ENCODE measurements at places on chromosomes 3 and 15.

DNA sequence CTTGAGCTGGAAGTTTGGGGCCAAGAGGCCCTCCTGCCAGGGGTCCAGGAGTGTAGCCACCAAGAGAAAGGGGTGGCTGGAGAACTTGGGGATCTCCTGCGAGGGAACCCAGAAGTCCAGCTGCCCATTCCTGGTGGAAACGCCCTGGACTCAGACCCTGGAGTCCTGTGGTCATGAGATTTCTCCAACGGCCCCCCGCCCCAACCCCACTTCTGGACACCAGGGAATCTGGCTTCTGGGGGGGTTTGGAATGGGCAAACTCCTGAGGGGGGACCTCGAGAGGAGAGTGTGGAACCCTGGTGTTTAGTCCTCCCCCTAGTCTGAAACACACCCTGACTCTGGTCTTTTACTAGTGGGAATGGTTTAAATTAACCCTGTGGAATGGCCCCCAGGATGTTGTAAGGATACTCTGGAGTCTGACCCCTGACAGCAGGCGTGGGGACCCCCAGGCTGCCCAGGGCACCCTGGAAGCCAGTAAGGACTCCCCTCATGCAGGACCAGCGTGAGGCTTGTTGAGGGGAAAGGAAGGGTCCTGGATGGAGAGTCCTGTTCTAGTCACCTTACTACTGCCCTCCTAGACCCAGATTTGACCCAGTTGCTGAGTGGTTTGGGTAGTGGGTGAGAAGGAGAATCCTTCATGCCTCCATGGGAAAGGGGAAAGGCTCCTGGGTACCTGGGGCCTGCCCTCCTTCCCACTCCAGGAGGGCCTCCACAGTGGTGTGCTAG is 540 bp downstream of the KLHDC8B start:
- no peak for DNase-seq

GRCh38 chr15:90388462-90389380 is 679 bp downstream of the IQGAP1 start:
- DNase-seq = peak; percentile 86

DNA sequence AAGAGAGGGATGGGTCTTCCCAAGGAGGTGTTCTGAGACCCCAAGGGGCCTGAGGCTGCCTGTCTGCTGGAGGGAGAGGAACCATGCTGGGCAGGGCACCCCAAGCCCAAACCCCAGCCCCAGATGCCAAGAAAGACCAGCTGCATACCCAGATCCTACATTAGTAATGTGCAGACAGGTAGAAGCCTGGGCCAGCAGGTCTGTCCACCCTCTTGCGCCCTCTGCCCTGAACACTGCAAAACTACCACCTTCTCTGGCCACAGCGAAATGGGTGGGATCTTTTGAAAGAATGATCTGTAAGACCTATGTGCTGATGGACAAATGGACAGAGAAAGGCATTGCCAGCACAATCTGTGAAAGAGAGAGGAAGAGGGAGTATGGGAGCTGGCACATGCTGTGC is 283.2 kb downstream of the EPHB1 start:
- DNase-seq = no peak

DNA sequence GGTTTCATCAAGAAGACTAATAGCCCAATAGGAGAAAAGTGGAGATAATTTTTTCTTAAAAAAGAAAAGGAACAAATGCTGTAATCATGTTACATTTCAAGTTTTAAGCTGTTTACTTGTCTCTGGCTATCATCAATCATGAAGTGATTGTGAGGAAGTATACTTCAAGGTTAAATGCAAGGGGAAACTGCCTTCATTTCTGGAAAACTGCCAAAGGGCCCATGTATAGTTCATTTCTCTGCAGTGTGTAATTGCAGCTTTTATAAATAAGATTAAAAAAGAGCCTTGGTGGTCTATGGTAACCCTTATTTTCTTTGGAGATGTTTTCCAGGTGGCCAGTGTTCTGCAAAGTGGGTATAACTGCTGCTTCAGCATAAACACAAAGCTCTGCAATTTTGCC is 101.9 kb downstream of the GRM7 start:
- no peak for DNase-seq

DNA sequence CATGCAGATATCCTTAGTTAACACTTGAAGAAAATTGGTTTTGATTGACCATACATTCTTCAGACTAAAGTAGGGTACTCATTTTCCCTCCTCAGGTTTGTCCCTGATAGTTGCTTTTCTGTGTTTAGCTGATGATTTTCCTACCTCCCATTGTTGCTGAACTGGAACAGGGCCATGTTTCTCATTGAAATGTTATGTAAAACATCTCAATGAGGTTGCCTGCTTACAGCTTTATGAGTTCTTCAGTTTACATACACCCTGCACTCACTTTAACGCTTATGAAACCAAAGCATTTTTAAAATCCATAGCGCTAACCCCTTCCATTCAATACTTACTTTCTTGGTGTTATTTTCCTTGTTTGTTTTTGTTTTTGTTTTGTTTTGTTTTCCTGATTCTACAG is 61.9 kb downstream of the HMG20A start:
- DNase-seq = no peak

- DNase-seq = no peak
Measured at GRCh38 chr3:151130428-151130827, 45.0 kb downstream of the MED12L start.

DNA sequence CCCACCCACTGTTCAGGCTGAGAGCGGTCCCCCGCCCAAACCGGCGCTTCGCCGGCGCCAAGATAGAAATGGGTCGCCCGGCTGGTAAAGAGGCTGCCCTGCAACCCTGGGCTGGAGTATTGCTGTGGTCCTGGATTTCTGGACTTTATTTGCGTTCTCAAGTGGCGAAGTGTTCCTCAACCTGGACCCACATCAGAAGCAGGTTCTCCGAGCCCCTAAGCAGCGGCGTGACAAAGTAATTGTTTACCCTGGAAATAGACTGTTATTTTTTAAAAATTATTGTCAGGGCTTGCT is 481 bp upstream of the DYNC1LI1 start:
- no peak for DNase-seq
